Left ventricle myocardium superior (tissue), 1 donor: ENCODE measurements at places on chromosomes 1 and 21. TPM values are rescaled to one million over a fixed set of nuclear protein-coding genes. Genes with fewer than 3 reads are reported as not detected.

- no peak for DNase-seq
Measured at GRCh38 chr1:205046870-205047269, 3.9 kb downstream of the CNTN2 start.

GRCh38 chr1:9038881-9039760 lies 12.9 kb upstream of the SLC2A7 start:
- DNase-seq, result no peak

- DNase-seq, result peak; percentile 6
Measured at GRCh38 chr1:201213926-201214325, 23.3 kb downstream of the IGFN1 start.

GRCh38 chr21:14725219-14725618 lies 179.1 kb upstream of the SAMSN1 start:
- DNase-seq, result no peak

GRCh38 chr1:51506537-51506936 lies 12.5 kb downstream of the EPS15 start:
- DNase-seq, result no peak

The PLA2G2D gene
- not detected for total RNA-seq

The TDRD5 gene
- not detected for total RNA-seq
